Cardiac fibroblast (primary cell): ENCODE measurements at places on chromosomes 12 and 14.
A peak's percentile ranks its signal among the peaks of the same experiment; 100 is the strongest.

DNA sequence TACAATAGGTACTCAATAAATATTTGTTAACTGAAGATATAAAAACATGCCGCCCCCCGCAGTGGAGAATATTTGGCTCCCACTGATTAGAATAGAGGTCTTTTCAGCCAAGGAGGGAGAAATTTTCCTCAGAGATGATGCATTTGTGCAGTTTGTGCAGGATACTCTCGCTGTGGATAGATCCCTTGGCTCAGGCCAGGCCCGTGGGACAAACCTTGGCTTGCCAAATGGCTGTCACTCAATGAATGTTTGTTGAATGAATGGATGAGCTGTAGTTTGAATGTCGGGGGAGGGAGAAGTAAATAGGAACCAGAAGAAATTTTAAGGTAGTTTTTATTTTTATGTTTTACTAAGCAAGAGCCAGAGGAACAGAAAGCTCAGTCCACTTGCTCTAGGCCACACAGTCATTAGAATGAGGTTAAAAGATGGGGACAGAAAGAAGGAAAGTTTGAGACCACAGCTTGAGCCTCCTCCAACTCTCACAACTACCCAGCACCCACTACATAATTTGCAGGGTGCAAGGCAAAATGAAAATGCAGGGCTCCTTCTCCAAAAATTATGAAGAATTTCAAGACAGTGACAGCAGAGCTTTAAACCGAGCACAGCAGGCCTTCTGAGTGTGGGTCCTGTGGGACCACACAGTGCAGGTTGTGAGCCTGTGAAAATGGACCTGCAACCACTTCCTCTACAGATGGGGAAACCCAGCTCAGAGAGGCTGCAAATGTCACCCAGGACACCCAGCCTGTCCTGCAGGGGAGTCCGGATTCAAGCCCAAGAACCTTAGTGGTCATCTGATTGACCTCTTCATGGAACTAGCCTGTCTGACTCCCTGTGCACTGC, 51.4 kb downstream of the WSCD2 start:
- no peak for DNase-seq

DNA sequence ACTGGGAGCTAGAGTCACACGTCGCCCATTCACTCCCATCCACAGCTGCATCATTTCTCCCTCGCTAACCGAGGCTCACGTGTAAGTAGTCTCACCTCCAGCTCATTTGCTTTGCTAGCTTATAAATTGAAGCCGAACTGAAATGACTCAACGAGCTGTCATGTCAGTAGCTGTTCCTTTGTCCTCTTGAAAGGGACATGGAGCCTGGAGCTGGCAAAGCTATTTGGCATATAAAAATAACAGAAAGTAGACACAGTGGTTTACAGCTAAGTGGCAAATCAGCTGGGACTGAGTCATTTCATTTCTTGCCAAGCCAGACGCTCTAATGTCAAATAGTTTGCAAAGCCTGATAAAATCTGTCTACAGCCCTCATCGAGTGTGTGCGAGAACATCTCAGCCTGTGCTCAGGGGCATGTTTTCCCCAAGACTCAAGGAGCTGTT, 114.4 kb upstream of the TMEM233 start:
- DNase-seq = no peak

GRCh38 chr14:67426983-67427606, 15.1 kb upstream of the PLEK2 start:
- peak; percentile 89 for DNase-seq

GRCh38 chr12:126518596-126519200, 1453.5 kb downstream of the AACS start:
- no peak for DNase-seq

DNA sequence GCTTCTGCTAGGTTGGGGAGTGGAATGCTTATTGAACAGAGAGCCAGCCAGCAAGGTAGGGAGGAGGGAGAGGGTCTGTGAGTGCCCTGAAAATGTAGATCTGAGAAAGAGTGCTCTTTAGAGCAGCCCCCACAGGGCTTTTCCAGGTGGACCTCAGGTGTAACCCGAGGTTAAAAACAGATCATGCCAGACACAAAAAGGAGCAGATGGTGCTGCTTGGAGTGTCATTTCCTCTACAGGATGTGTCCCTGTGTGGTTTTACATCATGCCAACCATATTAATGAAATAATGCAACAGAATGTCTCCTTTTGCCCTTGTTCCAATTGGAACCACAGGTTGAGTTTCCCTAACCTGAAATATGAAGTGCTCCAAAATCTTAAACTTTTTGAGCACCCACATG, 6.4 kb downstream of the SUSD6 start:
- no peak for DNase-seq

- DNase-seq = no peak
These were observed 162.8 kb upstream of the LHX5 start for GRCh38 chr12:113634474-113634873.

DNA sequence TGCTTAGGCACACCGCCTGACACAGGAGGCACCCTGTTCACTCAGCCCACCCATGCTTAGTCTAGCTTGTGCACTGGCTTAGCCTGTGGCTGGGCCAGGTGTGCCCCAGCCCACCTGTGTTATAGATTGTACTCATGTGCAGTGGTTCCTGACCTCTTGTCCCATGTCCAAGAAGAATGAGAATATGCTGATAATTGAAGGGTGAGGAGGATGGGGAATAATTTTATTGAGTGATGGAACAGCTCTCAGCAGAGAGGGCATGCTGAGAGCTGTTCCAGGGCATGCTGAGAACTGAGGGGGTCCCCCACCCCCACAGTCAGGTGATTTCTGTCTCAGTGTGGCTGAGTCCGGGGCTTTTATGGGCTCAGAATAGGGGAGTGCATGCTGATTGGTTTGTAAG, 395.9 kb downstream of the FUT8 start:
- DNase-seq = no peak

DNA sequence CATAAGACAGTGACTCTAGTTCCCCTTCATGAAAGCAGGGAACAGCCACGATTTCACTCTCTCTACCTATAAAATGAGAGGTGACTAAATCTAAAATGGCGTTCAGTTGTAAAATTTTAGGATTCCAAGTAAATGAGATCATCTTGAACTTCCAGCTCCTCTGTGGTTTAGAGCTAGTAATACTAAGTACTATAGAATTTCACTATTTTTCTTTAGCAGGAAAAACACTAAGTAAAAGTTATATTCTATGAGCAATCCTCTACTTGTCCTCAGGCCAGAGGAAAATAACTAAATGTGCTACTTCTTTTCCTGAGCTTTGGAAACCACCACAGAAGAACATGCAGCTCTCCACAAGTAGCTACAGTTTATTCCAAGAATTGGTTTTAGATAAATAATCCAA, 55.6 kb downstream of the NIN start:
- peak; percentile 73 for DNase-seq

DNA sequence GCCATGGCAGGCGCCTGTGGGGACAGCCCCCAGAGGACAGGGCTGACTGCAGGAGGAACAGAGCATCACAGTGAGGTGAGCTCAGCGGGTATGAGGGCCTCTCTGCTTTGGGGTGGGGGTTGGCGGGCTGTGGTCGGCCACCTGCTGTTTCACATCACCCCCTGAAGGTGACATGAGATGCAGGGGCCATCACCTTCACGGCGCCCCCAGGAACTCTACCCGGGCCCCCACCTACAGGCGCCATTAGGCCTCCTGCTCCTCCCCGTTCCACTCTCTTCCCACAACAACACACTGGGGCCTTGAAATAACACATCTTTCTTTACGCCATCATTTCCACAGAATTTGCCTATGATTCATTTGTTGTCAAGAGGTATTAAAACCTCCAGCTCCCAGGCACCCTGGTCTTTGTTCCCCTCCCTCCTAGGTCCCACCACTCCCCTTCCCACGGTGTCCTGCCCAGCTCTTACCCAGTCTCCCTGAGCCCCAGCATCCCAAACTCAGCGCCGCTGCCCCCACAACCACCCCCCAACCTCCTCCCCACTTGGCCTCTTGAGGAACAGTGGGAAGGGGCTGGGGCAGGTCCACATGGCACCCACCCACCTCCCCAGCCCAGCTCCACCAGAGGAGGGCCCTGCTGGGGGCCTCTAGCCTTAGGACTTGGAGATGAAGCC, 12.7 kb upstream of the HDAC7 start:
- DNase-seq = no peak

DNA sequence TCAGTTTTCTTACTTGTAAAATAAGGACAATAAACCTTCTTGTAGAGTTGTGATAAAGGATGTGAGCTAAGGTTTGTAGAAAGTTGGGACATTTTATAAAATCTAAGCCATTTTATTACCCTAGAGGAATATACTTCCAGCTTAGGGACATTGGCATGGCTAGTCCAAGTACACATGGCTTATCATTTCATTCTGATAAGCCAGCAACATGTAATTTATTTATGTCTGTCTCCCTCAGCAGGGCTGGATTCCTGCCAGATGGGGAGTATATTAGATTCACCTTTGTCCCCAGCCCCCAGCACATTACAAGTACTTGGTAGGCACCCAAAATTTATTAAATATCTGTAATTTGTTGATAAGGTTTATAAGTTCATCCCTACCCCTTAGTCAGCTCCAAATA, 6.3 kb upstream of the ATG14 start:
- no peak for DNase-seq

DNA sequence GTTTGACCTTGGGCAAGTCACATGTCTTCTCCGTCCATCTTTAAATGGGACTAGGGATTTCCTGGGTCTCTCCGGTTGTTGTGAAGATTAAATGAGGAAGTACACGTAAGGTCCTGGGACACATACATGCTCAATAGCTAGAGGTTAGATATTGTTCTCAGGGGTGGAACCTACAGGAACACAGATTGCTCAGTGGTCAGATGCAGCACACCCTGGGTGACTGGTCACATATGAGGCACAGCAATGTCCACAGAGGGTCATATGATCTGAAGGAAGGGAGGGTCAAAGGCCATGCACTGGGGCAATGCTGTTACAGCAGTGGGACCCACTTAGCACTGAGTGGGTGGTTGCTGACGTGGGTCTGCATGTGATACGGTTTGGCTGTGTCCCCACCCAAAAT, 11.4 kb upstream of the SLC8B1 start:
- DNase-seq = no peak
